ENCODE measurements at places on chromosomes 1 and 21.

- DNase-seq: no peak
These were observed 35.2 kb upstream of the SIPA1L2 start for GRCh38 chr1:232664844-232665777.

GRCh38 chr1:154967331-154967950, 3.1 kb downstream of the SHC1 start:
- DNase-seq: no peak

DNA sequence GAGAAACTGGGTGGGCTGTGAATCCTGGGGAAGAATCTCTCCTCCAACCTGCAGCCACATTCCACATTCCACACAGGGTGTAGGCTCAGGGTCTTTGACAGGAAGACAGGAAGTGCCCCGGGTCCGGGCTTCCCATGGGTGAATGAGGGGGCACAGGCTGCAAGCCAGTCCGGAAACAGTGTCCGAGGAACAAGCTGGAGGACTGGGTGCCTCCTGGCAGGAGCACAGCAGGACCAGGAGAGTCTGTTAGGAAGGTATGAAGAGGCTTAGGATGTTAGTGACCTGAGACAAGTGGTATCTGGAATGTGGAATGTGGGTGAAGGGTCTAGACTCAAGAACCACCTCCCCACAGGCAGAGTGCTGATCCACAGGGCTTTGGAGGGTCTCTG, 121.0 kb upstream of the CD34 start:
- no peak for DNase-seq

- no peak for DNase-seq
These were observed 99.1 kb upstream of the CHRM3 start for GRCh38 chr1:239287296-239287695.

DNA sequence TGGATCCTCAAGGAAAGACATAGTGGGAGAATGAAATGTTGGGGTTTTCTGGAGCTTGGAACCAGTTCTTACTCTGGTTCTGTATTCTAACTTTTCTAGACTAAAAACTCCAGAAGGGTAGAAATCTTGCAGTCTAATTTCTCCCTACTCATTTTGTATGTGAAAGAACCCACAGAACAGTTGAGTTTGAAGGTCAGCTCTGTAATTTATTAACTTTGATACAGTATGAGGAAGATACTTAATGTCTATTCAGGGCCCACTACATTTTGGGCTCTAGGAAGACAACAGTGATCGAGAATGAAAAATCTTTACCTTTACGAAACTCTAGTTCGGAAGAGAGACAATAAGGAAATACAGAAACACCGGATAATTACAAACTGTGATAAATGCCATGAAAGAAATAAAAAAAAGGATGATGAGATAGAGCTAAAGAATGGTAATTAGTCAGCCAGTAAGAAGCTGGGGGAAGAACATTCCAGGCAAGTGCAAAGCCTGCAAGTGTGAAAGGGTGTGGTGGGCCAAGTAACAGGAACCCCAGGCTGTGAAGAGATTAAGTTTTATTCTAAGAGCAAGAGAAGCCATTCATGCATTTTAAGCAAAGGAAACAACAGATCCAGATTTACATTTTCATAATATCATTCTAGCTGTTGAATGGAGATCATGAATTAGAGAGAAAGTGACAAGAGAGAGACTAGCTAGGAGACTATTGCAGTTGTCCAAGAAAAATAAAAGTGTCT, 159.9 kb upstream of the HMCN1 start:
- DNase-seq: no peak

DNA sequence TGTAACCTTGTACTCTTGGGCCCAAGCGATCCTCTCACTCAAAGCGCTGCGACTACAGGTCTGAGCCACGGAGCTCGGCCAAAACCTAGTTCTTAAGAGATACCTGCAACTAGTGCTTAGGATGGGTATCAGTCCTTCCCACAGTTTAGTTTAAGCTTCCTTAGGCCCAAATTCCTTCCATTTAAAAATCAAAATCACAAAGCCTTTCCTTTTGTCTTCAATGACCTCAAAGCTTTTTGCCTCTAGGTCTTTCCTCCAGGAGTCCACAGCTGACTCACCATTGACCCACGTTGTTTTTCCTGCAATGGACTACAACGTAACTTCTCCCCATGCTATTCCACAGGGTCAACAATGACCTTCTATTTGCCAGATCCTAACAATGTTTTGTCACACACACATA, 64.0 kb downstream of the APP start:
- DNase-seq: no peak

- no peak for DNase-seq
These were observed 59.9 kb upstream of the ERRFI1 start for GRCh38 chr1:8086055-8086454.

Measured in D721Med (cell line).